Stimulated activated CD8-positive, alpha-beta memory T cell treated with anti-CD3 and anti-CD28 coated beads, Interleukin-7, amount 100 ng/mL, for 24 hours (primary cell): ENCODE measurements at places on chromosomes 2 and 18.

GRCh38 chr2:237555560-237555959 is 10.8 kb upstream of the PRLH start:
- no peak for DNase-seq

GRCh38 chr2:10520154-10520553 is 72.0 kb upstream of the ODC1 start:
- DNase-seq: no peak

GRCh38 chr18:65610939-65611338 is 139.9 kb upstream of the CDH7 start:
- DNase-seq: no peak

DNA sequence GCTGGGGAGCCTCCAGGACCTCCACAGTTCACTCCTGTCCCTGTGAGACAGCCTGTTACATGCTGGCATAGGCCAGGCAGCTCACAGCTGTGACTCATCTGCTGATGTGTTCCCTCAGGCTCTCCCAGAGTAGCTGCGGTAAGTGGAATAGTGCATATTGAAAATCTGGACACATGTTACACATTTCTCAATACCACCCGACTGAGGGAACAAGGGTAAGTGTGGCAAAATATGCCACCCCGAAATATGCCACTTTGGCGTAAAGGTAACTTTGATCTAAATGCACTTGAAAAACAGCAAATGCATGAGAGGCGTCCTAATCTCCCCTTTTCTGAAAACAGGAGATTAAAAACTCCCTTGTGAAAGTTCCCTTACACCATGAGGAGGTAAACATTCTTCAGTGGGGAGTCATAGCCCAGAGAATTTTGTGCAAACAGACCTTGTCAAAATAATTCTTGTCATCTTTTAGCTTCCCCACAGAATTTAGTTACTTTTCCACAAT is 557.9 kb downstream of the CCDC85A start:
- no peak for DNase-seq

DNA sequence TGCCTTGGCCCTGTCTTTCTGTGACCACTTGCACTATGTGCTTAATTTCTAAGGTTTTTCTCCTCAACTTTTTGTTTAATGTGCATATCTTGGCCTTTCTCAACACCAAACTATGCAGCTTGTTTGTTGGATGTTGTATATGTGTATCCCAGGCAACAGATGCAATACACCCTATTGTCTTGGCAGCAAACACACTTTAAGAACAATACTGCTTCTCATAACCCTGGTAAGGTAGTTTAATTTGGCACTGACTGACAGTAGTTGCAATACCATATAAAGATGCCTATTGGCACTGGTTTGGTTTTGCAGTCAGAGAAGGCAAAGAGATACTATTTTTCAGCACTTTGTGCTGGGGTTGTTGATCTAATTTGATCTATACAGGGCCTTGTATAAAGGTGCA is 360.7 kb upstream of the CWC22 start:
- DNase-seq: no peak

GRCh38 chr2:43139996-43140621 is 86.3 kb downstream of the ZFP36L2 start:
- DNase-seq: no peak

GRCh38 chr2:2320486-2321199 is 10.4 kb downstream of the MYT1L start:
- DNase-seq: no peak

DNA sequence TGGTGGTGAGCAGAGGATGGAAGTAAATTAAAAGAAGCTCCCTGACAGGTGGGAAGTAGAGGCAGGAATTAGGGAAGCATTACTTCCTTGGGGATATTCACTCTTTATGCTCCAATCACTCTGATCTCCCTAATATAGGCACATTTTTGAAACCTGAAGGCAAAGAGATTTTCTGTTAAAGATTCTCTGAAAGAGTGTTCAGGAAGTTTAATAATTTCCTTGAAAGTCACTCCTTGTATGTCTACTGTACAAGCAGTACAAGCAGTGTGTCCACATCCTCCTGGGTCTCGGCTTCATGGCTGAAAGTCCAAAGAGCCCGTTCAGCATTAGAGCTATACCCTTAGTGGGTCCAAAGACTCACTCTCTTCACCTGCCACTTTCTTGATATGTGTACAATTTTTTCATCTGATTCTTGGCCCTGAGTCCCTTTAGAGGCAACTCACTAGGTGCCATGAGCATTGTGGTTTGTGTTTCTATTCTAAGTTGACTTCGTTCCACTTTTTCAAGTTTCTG is 60.2 kb downstream of the AAK1 start:
- no peak for DNase-seq
